ENCODE measurements at places on chromosomes 16 and 17.

DNA sequence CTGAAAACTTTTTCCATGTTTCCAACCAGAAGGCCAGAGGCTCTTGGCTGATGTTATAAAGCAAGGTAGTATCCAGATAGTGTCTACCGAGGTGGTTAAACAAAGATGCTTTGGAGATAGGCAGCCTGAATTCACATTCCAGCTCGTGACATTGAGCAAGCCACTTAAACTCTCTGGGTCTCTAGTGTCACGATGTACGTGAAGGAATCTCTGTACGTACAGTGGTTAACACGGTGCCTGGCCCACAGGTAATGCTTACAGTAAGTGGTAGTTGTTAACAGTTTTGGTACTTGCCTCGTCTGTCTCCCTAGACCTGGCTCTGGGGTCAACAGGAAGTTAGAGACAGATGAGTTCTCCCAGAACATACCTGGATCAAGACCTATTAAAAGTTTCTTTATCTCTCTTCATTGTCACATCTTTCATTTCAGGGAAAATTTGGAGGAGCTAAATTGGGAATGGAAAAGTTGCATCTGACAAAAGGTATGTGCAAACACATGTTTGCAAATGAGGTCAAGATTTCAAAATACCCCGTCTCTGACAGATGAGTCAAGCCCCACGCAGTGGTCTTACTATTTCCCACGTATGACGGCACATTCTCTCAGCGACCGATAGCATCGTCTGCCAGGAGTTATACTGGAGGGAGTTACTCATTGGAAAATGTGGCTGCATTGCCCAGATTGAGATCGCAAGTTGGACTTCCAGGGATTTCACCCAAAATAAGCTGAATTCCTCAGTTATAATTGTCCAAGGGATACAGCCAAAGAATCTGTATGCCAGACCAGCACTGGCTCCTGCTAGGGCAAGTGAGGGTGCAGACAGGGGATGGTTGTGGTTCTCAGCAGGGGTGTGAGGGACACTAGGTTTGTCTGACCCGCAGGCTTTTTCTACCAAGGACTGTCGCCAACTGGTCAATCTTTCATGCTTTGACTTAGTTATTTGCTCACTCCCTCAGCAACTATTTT lies 18.9 kb upstream of the MYH10 start:
- no peak for DNase-seq

DNA sequence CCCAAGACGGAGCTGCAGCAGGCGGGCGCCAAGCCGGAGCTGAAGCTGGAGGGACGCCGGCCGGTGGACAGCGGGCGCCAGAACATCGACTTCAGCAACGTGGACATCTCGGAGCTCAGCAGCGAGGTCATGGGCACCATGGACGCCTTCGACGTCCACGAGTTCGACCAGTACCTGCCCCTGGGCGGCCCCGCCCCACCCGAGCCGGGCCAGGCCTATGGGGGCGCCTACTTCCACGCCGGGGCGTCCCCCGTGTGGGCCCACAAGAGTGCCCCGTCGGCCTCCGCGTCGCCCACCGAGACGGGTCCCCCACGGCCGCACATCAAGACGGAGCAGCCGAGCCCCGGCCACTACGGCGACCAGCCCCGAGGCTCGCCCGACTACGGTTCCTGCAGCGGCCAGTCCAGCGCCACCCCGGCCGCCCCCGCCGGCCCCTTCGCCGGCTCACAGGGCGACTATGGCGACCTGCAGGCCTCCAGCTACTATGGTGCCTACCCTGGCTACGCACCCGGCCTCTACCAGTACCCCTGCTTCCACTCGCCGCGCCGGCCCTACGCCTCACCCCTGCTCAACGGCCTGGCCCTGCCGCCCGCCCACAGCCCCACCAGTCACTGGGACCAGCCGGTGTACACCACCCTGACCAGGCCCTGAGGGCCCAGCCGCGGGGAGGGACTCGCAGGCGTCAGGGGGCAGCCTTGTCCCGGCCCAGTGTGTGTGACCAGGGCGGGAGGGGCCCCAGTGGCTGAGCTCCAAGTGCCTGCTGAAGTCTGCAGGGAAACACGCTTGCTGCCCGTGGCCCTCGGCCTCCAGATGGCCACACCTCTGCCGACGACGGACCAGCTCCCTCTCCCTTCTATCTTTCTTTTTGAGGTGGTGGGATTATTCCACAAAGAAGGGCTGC lies 3.4 kb downstream of the SOX8 start:
- DNase-seq: no peak

- DNase-seq: no peak
Measured at GRCh38 chr17:1007310-1008007, 10.5 kb downstream of the TIMM22 start.

GRCh38 chr17:27980043-27980442 lies 62.4 kb upstream of the NLK start:
- DNase-seq: no peak

DNA sequence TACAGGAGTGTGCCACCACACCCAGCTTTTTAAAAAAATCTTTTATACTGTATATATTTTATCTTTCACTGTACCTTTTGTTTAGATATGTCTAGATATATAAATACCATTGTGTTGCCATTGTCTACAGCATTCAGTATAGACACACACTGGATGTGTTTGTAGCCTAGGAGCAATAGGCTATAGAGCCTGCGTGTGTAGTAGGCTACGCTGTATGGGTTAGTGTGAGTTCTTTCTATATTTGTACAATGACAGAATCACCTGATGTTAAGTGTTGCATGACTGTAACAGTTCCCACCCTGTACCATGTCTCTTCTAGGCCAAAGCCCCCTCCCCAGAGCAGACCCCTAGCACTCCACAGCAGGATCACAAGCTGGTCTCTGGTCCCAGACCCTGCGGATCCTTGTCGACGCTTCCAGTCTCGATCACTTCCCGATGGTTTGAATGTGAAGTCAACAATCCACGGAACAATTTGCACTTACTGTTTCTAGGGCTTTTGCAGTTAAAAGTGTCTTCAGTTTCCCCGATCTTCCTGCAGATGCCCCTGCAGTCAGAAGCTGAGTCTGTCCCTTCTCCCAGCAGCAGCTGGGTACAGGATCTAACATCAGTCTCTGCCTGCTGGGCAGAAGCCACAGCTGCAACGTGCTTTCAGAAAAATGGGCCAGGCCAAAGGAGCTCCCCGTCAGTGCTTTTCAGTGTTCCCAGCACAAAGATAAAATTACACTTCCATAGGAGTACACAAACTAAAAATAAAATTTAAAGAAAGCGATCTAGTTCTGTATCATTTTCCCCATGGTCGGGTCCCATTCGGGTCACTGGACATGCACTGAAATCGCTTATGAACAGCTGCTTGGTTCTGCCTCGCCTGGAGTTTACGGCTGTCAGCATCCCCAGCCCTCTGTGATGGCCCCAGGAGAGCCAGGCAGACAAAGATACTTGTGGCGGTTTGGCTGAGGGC lies 35.4 kb downstream of the ADAM11 start:
- DNase-seq: no peak

DNA sequence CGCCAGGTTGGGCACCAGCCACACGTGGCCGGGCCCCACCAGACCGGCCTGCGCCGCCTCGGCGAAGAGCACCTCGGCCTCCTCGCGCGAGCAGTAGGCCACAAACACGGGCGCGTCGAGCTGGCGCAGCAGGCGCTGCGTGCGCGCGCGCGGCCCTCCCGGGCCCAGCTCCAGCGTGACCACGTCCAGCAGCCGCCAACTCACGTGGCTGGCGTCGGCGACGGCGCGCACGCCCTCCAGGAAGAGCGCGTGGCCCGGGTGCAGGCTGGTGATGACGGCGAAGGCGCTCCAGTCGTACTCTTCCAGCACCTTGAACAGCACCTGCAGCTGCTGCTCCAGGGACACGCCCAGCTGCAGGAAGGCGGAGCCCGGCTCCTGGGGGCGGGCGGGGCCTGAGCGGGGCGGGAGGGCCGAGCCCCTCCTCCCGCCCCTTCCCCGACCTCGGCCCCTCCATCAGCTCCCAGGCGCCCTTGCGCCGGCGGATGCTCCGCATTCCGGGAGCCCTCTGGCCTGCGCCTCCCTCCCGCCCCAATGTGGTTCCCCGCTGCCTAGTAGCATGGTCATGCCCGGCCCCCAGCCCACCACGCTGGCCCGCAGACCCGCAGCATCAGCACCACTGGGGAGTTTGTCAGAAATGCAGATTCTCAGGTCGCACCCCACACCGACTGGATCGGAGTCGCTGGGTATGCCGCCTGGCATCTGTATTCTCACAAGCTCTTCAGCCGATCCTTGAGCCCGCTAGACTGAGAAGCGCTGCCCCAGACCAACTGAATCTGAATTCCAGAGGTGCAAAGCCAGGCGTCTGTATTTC lies 7.2 kb downstream of the GRIN2C start:
- peak; percentile 69 for DNase-seq

GRCh38 chr17:74213861-74214391 lies 555 bp downstream of the TTYH2 start:
- DNase-seq: no peak

- DNase-seq: peak; percentile 64
Measured at GRCh38 chr16:84607694-84608093, 10.2 kb downstream of the COTL1 start.

- no peak for DNase-seq
Measured at GRCh38 chr16:82957212-82957611, 330.4 kb downstream of the CDH13 start.

GRCh38 chr16:52265446-52265861 lies 281.5 kb downstream of the TOX3 start:
- no peak for DNase-seq
